ENCODE measurements at places on chromosomes 3 and 15. TPM values are rescaled to one million over a fixed set of nuclear protein-coding genes. Genes with fewer than 3 reads are reported as not detected.

GOLGA8M gene
- total RNA-seq: 1.3 TPM

GPR149 gene
- total RNA-seq: 1.8 TPM

TRIM59 gene
- 8.4 TPM for total RNA-seq

ISG20 gene
- 1.4 TPM for total RNA-seq

EPHB1 gene
- 14.6 TPM for total RNA-seq

LMCD1 gene
- total RNA-seq: 22.9 TPM

KLHDC8B gene
- total RNA-seq: 20.0 TPM

ZKSCAN7 gene
- total RNA-seq: 13.8 TPM

RAB6B gene
- total RNA-seq: 38.3 TPM

HIGD1A gene
- 200 TPM for total RNA-seq

TEX55 gene
- total RNA-seq: not detected

CPNE9 gene
- 3.3 TPM for total RNA-seq

- no peak for DNase-seq
- no peaks in the 10 kb centered on the region for H3K36me3 ChIP-seq
- no peak overlapping the region for H3K27ac ChIP-seq
- no peaks in the 10 kb centered on the region for H3K4me1 ChIP-seq
These were observed 114.1 kb upstream of the FRMD4B start for GRCh38 chr3:69499899-69500421.

DNA sequence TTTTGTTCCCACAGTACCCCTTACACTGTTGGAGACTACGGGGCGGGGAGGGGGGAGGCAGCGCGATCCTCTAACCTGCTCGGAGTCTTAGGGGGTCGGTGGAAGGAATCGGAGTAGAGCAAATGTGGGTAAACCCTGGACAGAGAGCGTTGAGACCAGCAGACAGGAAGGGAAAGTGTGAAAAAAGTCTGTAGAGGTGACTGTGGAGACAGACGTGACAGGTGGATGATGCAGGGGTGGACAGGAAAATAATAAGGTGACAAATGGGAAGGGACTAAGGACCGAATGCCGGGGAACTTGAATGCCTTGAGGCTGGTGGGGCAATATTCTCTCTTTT is 424 bp downstream of the EAF2 start:
- no peaks in the 10 kb centered on the region for H3K36me3 ChIP-seq
- peak overlapping the region; percentile 87 for H3K4me3 ChIP-seq
- no peaks in the 10 kb centered on the region for H3K4me1 ChIP-seq
- no peaks in the 10 kb centered on the region for H3K27me3 ChIP-seq

DNA sequence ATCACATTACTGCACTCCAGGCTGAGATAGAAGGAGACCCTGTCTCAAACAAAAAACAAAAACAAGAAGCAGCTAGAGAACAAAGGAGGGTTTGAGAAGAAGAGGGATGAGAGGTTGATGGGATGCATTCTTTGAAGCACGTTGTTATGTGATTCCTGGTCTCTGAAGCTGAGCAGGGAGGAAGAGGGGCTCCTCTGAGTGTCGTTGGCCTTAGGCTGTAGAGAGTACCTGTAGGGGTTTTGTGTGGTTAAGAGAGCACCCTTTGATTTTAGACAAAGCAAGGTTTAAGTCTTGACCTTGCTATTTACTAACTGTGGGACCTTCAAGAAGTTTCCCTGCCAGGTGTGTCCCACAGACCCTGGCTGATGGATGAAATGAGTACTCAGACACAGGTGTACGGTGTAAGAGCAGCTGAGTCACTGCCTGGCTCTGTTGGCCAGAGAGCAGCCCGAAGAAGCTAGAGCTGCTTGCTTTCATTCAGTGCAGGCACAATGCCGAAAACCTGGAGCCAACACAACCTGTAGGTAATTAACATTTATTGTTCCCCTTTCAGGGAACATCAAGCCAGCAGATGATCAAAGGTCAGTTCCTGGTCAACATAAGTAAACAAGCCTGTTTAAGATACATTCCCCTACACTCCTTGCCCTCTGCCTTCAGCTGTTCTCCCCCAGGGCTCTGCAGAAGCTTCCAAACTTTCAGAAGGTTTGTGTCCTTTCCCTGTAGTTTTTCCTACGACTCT is 67.2 kb downstream of the LRRK1 start:
- H3K27ac ChIP-seq: no peak overlapping the region
- H3K27me3 ChIP-seq: no peaks in the 10 kb centered on the region
- no peak overlapping the region for H3K4me3 ChIP-seq

DNA sequence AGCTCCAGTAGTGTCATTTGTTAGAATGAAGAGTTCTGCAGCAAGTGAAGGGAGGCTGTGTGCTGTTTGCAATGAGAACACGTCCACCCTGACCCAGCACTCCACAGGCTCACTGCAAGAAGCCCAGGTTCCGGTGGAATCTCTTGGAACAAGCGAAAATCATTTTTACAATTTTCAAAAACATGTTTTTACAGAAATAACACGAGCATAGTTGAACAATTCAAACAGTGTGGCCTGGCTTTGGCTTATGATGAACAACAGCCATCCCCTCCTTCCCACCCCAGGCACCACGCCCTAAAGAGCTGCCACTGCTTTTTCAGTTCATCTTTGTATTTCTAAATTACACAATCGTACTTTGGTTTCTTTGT is 59.5 kb upstream of the KY start:
- peaks cover 8% of the 10 kb centered on the region for H3K4me1 ChIP-seq
- DNase-seq: no peak
- no peak overlapping the region for H3K27ac ChIP-seq
- no peaks in the 10 kb centered on the region for H3K36me3 ChIP-seq
- H3K4me3 ChIP-seq: no peak overlapping the region
- no peaks in the 10 kb centered on the region for H3K27me3 ChIP-seq

DNA sequence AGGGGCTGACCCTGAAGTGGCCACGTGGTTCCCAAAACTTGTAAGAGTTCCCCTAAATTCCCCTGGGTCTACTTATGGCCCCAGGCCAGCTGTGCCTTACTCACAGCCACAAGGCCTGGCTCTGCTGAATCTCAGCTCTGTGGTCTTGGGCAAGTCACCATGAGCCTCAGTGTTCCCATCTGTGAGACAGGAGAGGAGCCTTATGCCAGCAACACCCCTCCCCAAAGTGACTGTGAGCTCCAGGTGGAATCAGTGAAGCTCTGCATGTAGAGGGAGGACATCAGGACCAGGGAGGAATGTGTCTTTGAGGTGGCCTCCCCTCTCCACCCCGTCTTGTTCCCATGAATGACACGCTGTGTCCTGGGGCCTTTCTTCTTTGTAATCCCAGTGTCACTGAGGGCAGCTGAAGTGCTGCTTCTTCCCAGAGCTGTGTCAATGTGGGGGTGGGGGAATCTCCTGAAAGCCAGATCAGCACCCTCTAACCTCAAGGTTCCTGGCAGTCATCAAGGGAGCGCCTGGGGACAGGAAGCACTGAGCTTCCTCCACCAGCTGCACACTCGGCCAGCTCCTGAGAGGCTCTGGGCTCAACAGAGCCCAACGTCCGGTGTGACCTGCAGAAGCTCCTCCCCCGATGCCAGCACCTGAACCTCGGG is 258.9 kb downstream of the UACA start:
- DNase-seq: no peak
- no peak overlapping the region for H3K4me3 ChIP-seq
- H3K27ac ChIP-seq: no peak overlapping the region
- no peaks in the 10 kb centered on the region for H3K27me3 ChIP-seq
- H3K36me3 ChIP-seq: no peaks in the 10 kb centered on the region

- H3K27me3 ChIP-seq: no peaks in the 10 kb centered on the region
- H3K36me3 ChIP-seq: no peaks in the 10 kb centered on the region
- no peaks in the 10 kb centered on the region for H3K4me1 ChIP-seq
- no peak for DNase-seq
- H3K27ac ChIP-seq: no peak overlapping the region
These were observed 749.9 kb downstream of the TBL1XR1 start for GRCh38 chr3:176447369-176447768.

DNA sequence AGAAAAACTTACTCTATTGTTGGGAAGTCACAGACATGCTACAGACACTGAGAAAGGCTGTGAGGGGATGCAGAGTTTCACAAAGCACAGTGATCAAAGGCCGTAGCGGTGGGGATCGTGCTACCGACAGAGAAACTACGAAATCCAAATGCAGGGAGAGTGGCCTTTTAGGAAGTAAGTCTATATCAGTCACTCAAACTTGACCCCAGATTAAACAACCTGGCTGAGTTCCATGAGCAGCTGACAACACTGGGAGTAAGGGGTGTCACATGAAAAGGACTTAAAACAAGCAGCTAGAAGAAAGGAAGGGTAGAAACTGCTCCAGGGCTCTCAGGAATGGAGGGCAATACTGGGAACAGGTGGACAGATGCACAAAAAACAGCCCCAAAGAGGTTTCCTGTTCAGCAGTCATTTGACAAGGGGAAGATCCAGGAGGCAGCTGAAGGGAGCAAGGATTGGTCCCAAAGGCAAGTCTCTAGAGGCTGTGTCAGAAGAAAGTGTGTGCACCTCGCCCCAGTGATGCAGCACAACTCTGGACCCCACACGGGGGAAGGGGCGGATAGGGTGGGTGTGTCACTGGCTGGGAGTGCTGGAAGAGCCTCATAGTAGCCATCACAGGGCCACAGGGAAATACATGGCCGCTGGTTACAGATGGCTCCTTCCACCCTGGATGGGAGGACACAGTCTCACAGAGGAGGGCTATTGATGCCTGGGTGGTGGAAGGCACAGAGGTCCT is 20.3 kb upstream of the HDAC11 start:
- no peak overlapping the region for H3K4me3 ChIP-seq
- H3K27ac ChIP-seq: no peak overlapping the region
- no peaks in the 10 kb centered on the region for H3K36me3 ChIP-seq

GRCh38 chr15:76987276-76987675 is 7.7 kb upstream of the PSTPIP1 start:
- no peaks in the 10 kb centered on the region for H3K36me3 ChIP-seq
- H3K4me3 ChIP-seq: no peak overlapping the region
- H3K27me3 ChIP-seq: no peaks in the 10 kb centered on the region

- no peaks in the 10 kb centered on the region for H3K4me1 ChIP-seq
- no peak for DNase-seq
- no peak overlapping the region for H3K4me3 ChIP-seq
- no peaks in the 10 kb centered on the region for H3K36me3 ChIP-seq
- H3K27me3 ChIP-seq: no peaks in the 10 kb centered on the region
These were observed 774.7 kb upstream of the NECTIN3 start for GRCh38 chr3:110296885-110297284.

GRCh38 chr3:73459711-73460110 is 165.0 kb downstream of the PDZRN3 start:
- H3K4me1 ChIP-seq: no peaks in the 10 kb centered on the region
- H3K27ac ChIP-seq: no peak overlapping the region
- no peaks in the 10 kb centered on the region for H3K36me3 ChIP-seq
- no peak for DNase-seq

GRCh38 chr15:61890106-61890505 is 170.1 kb downstream of the VPS13C start:
- no peaks in the 10 kb centered on the region for H3K27me3 ChIP-seq
- no peaks in the 10 kb centered on the region for H3K4me1 ChIP-seq
- H3K36me3 ChIP-seq: peaks cover 4% of the 10 kb centered on the region
- no peak overlapping the region for H3K27ac ChIP-seq
- no peak for DNase-seq

- no peak overlapping the region for H3K27ac ChIP-seq
- no peaks in the 10 kb centered on the region for H3K4me1 ChIP-seq
- H3K4me3 ChIP-seq: no peak overlapping the region
- H3K36me3 ChIP-seq: no peaks in the 10 kb centered on the region
These were observed 215.7 kb upstream of the WNT5A start for GRCh38 chr3:55702822-55703221.

- no peak overlapping the region for H3K27ac ChIP-seq
- no peaks in the 10 kb centered on the region for H3K36me3 ChIP-seq
- peaks cover 19% of the 10 kb centered on the region for H3K4me1 ChIP-seq
- no peaks in the 10 kb centered on the region for H3K27me3 ChIP-seq
- H3K4me3 ChIP-seq: no peak overlapping the region
These were observed 60.3 kb upstream of the SMAD6 start for GRCh38 chr15:66641485-66642315.

GRCh38 chr15:82914396-82914795 is 38.1 kb downstream of the HOMER2 start:
- H3K27me3 ChIP-seq: no peaks in the 10 kb centered on the region
- no peak overlapping the region for H3K4me3 ChIP-seq
- no peaks in the 10 kb centered on the region for H3K36me3 ChIP-seq
- H3K27ac ChIP-seq: no peak overlapping the region
- no peaks in the 10 kb centered on the region for H3K4me1 ChIP-seq
- DNase-seq: no peak

- H3K27me3 ChIP-seq: peaks cover 8% of the 10 kb centered on the region
- H3K4me1 ChIP-seq: peaks cover 7% of the 10 kb centered on the region
- DNase-seq: no peak
- H3K27ac ChIP-seq: no peak overlapping the region
- no peak overlapping the region for H3K4me3 ChIP-seq
- H3K36me3 ChIP-seq: no peaks in the 10 kb centered on the region
These were observed 1.4 kb downstream of the VEPH1 start for GRCh38 chr3:157501863-157502262.

DNA sequence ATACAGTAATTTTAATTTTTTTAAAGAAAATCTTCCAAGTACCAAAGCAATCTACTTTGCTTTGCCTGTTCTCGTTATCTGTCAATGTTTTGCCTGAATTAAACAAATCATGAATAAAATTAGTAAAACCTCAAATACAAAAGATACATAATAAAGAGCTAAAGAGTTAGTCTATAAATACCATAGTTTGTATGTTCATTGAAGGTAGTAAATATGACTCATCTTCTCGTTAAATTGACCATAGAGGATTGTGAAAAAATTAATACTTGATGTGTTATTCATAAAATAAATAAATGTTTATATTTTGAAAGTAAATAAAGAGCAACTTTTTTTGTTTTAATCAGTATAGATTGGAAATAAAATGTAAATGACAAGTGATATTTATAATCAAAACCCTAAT is 246.5 kb upstream of the PLSCR5 start:
- no peaks in the 10 kb centered on the region for H3K36me3 ChIP-seq
- no peaks in the 10 kb centered on the region for H3K27me3 ChIP-seq
- no peaks in the 10 kb centered on the region for H3K4me1 ChIP-seq
- DNase-seq: no peak
- no peak overlapping the region for H3K27ac ChIP-seq
- no peak overlapping the region for H3K4me3 ChIP-seq

DNA sequence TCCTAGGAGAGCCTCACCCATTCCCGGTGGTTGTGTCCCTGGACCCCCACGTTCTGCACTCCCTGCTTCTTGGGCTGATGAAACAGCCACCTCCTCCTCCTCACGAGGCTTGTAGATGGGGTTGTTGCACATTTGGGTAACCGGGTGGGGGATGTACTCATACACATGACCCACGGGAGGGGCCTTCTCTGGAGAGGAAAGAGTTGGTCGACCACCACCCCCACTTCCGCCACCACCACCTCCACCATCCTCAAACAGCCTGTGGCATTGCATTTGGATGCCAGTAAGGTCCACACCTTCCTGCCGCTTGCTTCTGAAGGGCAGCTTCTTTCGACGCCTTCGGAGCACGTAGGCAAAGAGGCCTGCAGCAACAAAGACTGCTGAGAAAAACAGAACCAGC is 7.7 kb downstream of the SLITRK3 start:
- H3K36me3 ChIP-seq: peaks cover 10% of the 10 kb centered on the region
- DNase-seq: no peak
- peaks cover 4% of the 10 kb centered on the region for H3K27me3 ChIP-seq
- H3K4me1 ChIP-seq: peaks cover 2% of the 10 kb centered on the region

DNA sequence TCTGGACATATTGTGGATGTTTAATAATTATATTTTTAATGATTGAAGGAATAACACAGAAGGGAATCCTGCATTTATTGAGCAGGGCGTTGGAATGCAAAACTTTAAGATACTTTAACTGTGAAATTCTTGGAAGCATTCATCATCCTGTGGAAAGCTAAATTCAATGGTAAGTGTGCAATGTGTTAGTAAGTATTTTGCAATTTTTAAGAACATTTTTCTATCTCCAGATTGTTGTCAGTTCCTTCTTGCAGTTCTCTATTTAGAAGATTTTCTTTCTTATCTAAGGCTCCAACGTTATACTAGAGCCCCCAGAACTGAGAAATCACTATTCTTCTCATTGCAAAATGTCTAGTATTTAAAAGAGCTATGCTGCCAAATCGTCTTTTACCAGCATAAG is 132.2 kb upstream of the TSC22D2 start:
- H3K36me3 ChIP-seq: no peaks in the 10 kb centered on the region
- no peak overlapping the region for H3K4me3 ChIP-seq
- H3K4me1 ChIP-seq: no peaks in the 10 kb centered on the region
- no peaks in the 10 kb centered on the region for H3K27me3 ChIP-seq
